Lung microvascular endothelial cell (primary cell): ENCODE measurements at places on chromosomes 3 and 15. TPM values are rescaled to one million over a fixed set of nuclear protein-coding genes. Genes with fewer than 3 reads are reported as not detected.

DNA sequence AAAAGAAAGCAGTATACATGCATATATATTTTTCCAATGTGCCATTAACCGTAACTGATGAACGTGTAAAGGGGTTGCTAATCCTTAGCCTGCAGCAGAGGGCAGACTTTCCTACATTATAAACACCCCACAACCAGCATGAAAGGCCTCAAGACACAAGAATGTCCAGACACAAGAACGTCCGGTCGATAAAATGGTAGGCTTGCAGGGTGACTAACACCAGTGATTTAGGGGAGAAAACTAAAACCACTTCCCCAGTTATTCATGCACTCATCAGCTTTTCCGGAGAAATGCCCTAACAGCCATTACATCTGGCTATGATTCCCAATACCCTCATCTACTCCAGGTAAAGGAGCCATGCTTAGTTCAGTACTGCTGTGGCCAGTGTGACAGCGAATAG, 57.4 kb downstream of the LRTM1 start:
- DNase-seq, result no peak

DNA sequence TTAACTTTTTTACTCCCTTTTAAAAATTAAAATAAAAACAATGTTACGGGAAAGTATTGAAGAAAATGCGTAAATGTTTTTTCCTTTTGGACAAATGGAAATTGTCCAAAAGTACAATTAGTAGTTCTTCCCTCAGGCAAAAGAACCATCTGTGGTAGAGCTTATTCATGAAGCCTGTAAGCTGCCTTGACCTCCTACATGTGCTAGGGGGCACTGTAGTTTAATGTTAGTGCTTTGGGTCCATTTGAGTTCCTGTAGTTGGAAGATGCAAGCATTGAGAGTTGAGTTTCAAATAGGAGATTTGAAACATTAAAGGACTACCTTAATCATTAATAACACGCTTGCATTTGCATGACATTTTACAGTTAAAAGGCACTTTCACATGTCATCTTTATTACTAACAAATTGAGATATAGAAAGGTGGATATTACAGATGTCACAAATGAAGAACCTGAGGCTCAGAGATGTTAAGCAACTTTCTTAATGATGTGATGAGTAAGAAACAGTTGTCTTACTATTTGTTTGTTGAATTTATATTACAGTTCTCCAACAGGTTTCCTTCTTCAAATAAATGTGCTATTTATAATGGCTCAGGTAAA, 1.8 kb upstream of the ZNF385D start:
- DNase-seq, result no peak

DNA sequence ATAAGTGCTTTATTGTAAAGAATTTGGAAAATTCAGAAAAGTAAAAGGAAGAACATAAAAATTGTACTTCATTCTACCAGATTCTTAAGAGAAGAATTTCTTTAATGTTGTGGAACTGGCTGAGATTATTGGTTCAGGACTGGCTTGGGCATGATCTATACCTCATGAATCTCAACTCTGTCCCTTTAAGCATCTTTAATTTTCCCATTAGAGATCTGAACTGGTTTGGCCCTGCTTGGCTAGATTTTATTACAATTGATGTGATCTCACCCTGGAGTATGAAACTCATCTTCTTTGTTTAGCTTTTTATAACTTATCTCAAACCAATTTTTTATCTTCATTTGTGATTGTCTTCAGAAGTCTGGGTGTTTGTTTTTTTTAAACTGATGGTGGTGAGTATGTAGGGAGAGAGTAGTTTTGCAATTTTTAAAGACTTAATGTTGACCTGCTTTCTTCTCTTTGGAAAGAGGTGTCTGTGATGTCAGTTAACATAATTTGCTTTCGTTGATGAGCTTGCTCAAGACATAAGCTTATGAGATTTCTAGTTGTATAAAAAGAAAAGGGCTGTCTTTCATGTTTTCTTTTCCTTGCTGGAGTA, 61.9 kb downstream of the ZNF609 start:
- no peak for DNase-seq

DNA sequence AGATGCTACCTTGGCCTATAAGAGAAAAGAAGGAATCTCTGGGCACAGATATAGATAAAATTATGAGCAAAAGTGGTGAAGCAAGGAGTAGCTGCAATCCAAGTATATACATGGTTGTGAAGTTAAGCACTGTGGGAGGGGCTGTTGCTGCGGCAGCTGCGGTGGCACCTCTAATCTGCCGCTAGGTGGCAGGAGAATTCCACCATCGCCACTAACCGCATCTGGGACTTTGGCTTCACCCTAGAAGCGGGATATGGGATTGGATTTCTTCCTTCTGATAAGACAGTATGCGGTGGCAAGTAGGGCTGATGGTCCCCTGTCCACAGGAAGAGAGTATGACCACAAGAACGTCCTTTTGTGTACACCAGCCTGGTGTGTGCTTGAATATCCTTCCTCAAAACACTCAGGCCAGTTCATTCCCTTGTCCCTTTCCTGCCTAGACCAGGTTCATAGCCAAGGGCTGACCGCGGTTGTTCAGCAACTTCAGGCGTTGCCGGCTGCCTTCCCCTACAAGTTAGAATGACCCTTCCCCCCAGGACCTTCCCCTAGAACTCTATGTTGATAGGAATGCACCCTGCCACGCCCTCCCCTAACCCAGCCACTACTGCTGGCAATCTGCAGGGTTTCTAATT, 5.1 kb downstream of the MAGEL2 start:
- peak; percentile 58 for DNase-seq

Gene CYP1A1
- total RNA-seq, result 8.5 and 115 TPM in 2 replicates

Gene ALDH1A3
- total RNA-seq, result 16.1 and 22.2 TPM in 2 replicates

DNA sequence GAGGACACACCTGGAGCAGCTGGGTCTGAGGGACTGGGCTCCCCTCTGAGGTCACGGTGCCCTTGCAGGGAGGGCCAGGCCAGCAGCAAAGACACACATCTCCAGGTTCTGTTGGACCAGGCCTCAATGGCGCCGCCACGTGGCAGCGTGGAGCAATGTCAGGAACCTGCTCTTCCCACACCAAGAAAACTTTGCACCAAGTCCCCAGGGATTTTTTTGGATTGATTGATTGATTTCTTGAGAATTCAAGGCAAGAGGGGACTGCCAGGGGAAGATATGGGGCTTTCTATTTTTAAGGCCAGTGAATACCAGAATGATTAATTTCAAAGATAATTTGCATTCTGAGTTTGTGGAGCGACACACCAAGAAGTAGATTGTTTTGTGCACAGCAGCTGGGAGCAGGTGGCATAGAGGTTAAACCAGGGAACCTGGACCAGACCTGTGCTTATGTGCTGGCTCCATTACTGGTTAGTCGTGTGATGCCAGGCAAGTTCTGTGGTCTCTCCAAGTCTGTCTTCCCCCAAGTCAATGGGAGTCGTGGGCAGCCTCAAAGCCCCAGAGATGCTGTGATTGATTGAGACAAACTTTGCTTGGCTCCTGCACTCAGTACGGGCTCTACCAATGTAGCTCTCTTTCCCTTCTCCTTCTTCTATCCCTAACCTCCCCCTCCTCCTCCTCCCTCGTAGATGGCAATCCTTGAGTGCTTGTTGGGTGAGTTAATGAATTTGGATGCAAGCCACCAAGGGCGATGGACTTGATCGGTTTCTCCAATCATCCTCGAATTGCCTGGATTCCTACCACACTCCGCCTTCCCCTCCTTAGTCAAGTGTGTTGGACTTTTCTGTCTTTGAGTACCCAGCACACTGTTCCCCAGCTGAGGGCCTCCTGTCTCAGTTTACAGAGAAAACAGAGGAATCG, 96.2 kb upstream of the TRPM1 start:
- DNase-seq, result peak; percentile 57

DNA sequence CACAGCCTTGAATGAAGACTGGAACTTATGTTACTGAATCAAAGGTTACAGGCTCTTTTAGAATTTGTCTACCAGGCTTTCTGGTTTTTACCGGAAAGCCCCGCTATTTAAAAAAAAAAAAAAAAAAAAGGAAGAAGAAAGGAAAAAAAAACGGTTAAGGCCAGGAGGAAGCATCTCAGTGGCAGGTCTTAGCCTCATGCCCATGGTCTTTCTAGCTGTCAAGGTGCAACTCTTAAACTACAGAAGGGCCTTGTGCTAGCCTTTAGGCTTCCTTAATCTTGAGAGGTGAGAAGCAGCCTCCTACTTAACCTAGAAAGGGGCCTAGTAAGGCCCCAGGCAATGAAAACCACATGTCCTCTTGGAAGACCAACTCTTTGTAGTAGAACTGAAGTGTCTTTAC, 77.5 kb downstream of the TBC1D5 start:
- no peak for DNase-seq

Gene RTP1
- not detected in 2 replicates for total RNA-seq

- peak; percentile 23 for DNase-seq
Observed at GRCh38 chr3:65833761-65834505, 204.8 kb downstream of the MAGI1 start.

Gene CHD2
- 39.7 and 51.2 TPM in 2 replicates for total RNA-seq

DNA sequence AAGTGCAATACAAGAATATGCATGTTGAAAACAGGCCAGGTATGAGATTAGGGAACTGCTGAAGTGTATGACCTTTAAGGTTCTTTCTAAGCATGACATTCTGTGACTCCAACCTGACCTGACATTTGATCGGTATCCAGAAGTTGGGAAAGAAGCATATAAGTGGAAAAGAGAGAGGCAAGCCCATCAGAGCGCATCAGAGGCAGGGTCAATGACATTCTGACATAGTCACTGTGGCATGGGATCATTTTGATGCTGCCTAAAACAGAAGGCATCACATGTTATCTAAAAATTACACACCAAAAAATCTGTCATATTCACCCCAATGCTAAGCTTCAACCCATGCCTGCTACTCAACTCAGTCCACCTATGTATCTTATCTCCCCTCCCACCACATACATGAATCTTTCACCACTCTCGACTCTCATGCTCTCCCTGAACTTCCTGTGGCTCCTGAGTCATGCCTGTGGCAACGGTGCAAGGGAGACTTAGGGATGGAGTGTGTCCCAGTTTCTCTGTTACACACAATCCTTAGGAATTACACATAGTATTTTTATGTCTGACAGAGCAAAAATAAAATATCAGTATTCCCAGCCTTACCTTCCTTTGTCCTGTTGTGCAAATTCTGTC, 20.5 kb upstream of the LRRN1 start:
- no peak for DNase-seq

Gene CCK
- not detected in 2 replicates for total RNA-seq

Gene GOLGA8T
- total RNA-seq, result under 0.01 TPM in 1 of 2 replicates, not detected in the other

- DNase-seq, result no peak
Observed at GRCh38 chr3:175606650-175607318, 747.6 kb downstream of the NAALADL2 start.

DNA sequence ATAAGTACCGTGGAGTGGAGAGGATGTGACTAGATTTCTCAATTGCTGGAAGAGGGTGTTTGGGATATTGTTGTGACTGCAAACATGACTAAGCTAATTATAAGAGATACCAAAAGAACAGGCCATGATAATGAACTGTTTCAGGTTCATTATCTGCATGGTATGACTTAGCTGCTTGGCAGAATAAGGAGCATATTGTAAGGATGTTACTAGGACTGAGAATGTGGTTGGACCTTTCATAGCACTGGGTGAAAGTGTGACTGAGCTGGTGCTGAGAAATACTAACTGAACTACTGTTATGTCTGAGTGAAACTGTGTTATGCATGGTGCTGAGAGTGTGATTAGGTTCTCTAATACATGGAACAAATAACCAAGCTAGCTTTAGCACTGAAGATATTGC, 11.0 kb downstream of the SCN10A start:
- no peak for DNase-seq

DNA sequence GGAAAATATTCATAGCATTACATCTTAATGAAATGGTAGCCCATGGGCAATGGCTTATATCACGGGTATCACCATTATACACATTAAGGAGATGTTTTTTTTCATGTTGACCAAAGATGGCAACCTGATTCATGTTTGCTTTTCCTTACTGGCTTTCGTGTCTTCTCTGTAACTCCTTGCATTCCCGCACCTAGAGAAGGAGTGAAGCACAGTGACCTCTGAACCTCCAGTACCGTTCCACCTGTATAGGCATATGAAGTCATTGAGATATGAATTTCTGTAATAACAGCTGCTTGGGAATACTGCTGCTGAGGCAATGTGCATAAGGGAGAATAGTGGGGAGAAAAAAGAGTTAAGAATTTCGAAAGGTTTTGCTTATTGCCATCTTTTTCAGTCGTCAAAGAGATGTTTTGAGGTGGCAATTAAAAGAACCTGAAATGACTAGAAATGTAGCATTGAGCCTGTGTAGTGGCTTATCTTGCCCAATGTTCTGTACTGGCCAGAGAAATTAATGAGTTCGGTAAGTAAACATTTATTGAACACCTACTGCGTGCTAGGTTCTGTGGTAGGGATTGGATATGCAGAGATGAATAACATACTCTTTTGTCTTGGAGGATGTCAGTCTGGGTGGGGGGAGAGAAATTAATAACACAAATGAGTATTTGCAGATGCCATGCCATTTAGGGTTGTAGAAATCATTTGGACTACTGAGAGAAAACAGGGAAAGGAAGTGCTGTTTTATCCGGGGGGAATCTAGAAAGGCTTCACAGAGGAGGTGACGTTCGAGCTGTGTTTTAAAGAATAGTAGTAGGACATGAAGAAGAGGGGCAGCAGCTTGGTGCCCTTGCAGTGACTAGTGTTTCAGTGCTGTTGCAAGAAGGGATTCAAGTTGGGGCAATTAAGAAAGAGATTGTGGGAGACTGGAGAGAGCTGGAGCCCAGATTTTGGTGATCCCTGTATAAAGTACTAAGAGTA, 2.5 kb downstream of the FEM1B start:
- no peak for DNase-seq

DNA sequence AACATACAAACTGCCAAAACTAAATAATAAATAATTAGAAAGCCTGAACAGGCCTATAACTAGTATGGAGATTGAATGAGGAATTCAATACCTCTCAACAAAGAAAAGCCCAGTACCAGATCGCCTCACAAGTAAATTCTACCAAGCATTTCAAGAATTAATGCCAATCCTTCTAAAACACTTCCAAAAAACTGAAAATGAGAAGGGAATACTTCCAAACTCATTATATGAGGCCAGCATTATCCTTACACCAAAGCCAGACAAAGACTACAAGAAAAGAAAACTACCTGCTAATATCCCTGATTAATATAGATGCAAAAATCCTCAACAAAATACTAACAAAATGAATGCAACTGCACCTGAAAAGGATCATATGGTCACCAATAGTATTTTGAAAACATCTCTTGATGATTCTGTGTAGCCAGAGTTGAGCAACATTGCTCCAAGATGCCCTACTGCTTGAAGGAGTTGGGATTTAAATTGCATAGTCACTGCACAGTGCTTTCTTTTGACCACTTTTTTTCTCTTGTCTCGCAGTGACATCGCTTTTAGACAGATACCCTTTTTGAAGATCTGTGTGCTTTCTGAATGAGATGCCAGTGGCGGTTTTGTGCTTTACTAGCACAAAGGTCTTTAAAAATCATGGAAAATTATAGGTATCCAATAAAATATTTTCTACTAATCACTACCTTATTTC, 487.2 kb upstream of the RASGRP1 start:
- DNase-seq, result no peak

DNA sequence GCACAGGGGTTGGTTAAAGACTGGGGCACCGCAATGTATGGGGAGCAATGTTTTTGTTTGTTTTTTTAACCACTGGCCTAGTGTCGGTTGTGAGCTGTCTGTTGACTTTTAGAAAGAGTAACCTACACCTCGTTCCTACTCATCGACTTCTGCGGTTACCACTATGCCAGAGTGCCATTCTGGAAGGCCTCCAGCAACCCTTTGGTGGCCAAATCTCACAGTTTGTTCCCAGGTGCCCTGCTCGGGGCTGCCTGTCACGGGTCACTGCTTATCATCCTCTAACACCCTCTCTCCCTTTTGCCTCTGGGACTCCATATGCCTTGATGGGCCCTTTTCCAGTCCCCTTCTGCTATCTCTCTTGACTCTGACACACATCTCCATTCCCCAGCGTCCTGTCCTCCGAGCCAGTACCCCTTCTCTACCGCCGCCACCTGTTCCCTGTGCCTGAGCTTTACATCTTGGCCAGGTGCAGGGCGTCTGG, 290.4 kb upstream of the C2CD4B start:
- no peak for DNase-seq
